Germinal center (tissue), 1 donor: ENCODE measurements at places on chromosomes 13 and 19.

DNA sequence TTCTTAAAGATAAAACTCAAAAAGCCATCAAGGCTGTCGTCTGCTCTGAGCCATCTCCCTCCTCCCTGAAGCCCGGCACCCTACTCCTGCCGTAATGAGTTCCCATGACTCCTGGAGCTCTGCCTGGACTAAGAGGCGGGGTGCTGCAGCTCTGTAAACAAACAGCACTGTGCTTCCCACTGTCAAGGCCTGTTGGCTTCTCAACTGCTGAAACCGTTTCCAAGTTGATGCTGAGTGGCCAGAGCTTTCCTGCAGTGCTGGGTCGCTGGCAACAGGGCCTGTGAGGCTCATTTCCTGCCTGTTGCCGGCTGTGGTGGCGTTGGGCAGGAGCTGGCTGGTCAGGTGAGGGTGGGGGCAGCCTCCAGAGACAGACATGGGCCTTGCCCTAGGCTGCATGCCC lies 26.7 kb upstream of the ISYNA1 start:
- DNase-seq, result no peak

- DNase-seq, result no peak
These were observed 13.6 kb upstream of the GPI start for GRCh38 chr19:34351382-34351826.

DNA sequence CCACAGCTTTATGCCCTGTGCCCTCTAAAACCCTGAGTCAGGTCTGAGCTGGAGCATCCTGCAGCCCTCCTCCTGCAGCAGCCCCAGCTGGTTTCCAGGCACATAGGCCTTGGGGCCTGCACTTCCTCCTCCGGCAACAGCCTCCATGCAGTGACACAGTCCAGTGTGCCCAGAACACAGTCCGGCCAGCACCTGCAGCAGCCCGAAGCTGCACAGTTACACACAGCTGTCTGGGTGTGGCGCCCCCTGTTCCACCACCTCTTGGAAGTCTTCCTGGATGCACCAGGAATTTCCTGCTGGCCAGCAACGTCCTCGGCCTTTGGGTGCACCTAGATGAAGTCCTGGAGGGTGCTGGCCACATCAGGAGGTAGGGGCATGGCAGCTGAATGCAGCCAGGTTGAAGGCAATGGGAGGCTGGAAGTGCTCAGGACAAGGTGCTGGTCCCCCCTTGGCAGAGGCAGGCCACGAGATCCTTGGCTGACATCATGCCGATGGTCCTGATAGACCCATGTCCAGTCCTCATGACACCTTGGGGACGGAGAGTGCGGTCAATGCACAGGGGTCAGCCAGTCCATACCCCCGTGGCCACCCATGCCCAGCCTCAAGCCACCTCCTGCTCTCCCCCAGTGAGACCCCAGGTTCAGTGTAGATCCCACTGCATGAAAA lies 27.1 kb upstream of the PARP4 start:
- no peak for DNase-seq

- no peak for DNase-seq
These were observed 34.9 kb downstream of the PAK4 start for GRCh38 chr19:39160523-39160861.

DNA sequence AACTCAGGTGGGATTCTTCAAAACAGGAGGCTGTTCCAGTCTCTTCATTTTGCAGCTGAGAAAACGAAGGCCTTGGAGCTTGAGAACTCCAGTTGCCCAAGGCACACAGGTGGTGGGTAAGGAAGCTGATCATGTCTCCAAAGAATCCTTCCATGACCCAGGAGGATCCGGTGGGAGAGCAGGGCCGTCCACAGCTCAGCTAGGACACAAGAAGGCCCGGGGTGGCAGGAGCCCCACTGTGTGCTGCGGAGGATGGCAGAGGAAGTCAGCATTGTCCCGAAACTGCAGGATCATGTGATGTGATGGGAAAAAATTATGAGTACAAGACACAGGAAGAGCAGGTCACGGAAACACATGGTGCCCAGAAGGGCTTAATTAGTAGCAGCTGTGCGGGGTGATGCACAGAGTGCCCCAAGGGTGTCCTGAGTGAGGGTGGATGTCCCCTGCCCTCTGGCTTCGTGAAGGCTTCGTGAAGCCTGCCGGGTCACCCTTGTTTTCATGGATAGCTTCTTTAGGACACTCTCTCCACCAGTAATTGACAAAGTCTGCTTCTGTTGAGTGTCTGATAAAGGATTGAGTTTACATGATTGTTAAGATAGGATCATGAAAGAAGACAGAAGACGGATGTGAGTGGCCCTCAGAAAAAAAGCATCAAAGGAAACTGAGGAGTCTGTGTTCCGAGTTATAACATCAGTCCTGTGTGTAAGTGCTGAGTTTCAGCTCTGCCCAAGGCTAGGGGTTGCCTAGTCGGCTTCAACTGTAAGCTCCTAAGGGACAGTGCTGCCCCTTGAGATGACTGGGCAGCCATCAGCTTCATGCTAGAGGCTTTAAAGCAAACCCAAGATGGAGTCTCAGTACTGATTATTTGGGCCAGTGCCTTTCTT lies 33.8 kb upstream of the SACS start:
- DNase-seq, result no peak

- DNase-seq, result no peak
These were observed 647.8 kb upstream of the KLHL1 start for GRCh38 chr13:70756088-70756487.

DNA sequence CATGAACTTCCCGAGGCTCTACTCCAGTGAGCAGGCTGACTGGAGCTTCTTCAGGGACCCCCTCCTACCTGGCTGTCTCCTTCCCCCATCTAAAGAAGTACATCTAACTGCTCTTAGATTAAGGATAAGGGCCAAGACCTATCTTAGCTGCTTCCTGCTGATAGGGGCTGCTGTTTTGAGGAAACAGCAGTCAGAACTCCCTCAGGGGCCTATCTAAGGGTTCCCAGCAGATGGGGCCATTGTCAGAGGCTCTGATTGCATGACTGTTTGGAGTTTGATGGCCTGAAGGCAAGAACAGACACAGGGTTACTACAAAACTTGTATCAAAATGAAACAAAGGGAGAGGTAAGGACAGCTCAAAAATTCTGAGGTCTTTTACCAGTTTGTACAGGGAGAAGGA lies 2636.9 kb upstream of the PCDH20 start:
- DNase-seq, result no peak

DNA sequence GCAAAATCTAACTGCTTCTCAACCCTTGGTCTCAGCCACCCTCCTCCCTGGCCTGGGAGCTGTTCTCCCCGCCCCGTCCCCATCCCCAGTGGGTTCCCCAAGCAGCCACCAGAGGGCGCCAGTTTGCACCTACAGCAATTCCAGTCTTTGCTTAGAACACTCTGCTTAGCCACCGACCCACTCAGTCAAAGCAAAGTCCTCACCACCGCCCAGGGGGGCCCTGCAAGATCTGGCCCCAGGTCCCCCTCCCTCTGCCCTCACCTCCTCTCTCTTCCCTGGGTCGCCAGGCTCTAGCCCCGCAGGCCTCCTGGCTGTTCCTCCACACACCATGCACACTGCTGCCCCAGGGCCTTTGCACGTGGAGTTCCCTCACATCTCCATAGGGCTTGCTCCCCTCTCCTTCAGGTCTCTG lies 12.4 kb downstream of the TMEM143 start:
- DNase-seq, result peak; percentile 80

- no peak for DNase-seq
These were observed 569 bp downstream of the LCP1 start for GRCh38 chr13:46181377-46181839.
